Stimulated activated CD8-positive, alpha-beta memory T cell treated with anti-CD3 and anti-CD28 coated beads, Interleukin-15, amount 100 ng/mL, for 48 hours (primary cell): ENCODE measurements at places on chromosomes 16 and 17.

DNA sequence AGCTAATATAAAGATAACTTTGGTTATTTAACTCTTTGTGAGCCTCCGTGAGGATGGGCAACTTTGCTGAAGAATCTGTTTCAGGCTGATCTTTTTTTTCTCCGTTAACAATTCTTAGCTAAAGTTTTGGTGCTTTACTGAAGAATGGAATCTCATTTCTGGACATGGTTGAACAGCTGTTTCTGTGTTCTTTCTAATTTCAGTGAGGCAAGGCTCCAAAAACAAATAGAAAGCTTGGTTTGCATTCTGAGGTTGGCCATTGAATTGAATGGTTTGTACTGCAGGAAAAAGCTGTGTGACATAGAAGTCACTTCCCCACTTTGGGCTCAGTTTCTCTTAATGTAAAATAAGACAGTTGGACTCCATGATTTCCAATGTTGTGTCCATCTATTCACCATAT lies 22.3 kb upstream of the HLF start:
- DNase-seq: no peak

DNA sequence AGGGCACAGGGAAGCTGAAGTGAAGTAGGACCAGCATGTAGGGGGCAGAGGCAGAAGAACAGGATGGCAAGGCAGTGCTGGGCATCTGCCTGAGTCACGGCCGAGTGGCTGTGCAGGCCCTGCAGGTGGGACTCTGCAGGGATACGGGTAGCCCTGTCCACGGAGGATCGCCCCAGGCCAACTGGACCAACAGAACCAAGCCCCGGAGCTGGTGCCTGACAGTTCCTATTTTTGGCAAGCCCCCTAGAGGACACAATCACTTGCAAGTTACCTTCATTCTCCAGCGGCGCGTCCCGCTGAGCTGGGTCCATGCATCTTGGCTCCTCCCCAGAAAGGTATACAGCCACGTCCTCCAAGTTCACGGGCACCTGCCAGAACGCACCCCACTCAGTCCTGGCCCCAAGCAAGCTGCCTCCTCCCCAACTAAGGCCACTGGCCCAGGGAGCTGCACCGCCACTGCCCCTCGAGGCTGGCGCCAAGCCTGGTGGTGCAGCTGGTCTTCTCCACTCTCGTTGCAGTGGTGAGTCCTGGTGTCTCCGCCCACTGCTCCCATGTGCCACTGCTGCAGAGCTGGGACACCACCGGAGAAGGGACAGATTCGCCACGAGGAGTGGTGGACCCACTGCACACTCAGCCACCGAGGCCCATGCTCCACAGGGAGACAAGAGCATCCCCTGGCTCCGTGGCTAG lies 6.6 kb downstream of the ZNF500 start:
- DNase-seq: no peak

- no peak for DNase-seq
Measured at GRCh38 chr17:45423304-45423974, 9.2 kb downstream of the ARHGAP27 start.

DNA sequence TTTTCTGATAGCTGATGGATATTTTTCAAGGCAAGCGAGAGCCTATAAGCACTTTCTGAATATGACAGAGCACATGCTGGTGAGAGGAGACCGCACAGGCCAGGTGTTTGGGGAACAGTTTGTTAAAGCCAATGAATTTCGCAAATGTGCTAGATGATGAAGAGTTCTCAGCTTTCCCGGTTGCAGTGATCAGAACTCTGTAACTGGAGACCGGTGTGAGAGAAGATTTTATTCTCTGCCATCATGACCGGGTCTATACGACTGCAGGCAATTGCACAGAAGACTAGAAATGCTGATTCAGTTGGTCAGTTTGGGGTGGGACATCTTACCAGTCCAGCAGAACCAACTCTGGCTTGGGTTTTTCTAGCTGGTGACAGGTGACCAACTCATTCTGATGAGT lies 25.4 kb downstream of the SMTNL2 start:
- DNase-seq: no peak

- DNase-seq: no peak
Measured at GRCh38 chr16:11990702-11991390, 14.3 kb downstream of the SNX29 start.

DNA sequence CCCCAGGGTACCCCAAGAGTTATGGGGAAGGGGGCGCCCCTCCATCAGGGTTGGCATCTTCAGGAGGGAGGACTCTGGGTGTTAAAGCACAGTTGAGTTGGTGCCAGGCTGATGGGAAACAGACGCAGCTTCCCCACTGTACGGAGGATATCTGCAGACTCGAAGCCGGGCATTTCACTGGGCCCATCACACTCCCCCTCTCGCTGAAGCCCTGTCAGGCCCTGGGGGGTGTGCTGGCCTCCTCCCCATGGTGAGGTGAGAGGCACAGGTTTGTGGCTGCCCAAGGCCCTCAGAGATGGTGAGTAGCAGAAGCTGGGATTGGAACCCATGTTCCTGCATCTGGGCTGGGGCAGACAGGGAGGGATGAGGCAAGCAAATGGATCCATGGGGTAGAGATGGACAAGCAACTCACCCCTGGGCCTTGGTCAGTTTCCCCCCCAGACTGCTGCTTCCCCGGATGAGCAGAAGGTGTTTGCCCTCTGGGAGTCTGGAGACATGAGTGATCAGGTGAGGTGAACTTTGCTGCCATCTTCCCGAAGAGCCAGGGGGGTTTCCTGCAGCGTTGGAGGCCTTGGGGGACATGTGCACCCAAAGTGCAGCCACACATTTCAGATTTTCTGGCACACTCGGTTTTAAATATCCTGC lies 31.0 kb downstream of the POLR3E start:
- DNase-seq: no peak

DNA sequence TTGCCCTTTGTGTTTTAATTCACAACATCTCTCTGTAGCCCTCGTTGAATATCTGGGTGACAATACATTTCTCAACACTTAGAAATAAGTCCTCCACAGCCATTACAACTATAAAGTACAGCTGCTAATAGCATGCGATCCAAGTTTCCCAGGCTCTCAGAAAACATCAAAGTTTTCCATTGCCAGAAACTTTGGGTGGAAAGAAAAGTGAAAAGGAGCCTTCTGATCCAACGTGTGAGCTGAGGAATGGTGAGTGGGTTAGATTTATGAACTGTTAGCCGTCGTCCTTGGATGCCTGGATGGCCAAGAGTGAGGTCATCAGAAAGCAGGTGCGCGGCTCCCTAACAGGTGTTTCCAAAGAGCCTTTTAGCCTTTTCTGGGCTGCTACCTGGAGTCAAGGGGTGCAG lies 258.0 kb downstream of the PMP22 start:
- no peak for DNase-seq

DNA sequence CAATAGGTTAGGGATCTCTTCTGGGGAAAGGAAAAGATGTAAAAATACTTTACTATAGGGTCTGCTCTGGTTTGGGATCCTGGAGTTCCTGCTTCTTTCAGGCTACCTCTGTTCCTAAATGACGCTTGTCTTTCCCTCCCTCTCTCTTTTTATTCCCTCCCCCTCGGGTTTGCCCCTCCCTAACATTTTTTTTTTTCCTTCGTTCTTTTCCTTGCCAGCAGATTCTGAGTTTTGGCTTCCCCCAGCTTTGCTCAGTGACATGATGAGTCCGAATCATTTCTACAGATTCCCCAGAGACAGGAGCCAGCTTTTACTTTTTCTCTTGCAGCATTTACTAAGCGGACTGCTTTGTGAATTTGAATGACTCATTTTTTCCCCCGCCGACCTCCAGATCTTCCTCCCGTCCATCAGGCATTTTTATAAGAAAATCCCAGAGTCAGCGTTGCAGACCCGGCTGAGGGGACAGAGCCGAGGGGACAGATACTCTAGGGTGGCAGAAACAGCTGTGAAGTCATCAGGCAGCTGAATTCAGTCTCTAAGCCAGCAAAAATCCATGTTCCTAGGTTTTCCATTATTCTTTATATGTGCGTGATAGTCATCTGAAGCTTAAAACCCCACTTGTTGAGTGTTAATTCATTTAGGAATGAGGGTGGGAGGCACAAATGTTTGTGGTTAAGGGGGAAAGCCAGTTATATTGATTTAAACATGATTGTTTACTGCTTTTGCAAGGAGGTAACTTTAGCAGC lies at the start of gene TMEM100:
TMEM100 (minus strand) TSS at position 123 of the 746 bp plus-strand sequence. CDS start 1,794 bp downstream, outside the sequence.
- DNase-seq: no peak

- no peak for DNase-seq
Measured at GRCh38 chr17:13005530-13005929, 12.3 kb downstream of the ELAC2 start.
